Stimulated activated naive CD4-positive, alpha-beta T cell treated with Interleukin-2 at 50 U/mL for 16 hours (primary cell): ENCODE measurements at places on chromosomes 6 and 20.

GRCh38 chr6:123393331-123393730 lies 243.4 kb downstream of the TRDN start:
- no peak for DNase-seq

GRCh38 chr6:29593199-29593855 lies 8.4 kb downstream of the OR2H2 start:
- no peak for DNase-seq

GRCh38 chr20:63753381-63753780 lies 13.8 kb downstream of the SLC2A4RG start:
- no peak for DNase-seq

GRCh38 chr6:136725124-136725523 lies 67.2 kb downstream of the MAP3K5 start:
- no peak for DNase-seq

DNA sequence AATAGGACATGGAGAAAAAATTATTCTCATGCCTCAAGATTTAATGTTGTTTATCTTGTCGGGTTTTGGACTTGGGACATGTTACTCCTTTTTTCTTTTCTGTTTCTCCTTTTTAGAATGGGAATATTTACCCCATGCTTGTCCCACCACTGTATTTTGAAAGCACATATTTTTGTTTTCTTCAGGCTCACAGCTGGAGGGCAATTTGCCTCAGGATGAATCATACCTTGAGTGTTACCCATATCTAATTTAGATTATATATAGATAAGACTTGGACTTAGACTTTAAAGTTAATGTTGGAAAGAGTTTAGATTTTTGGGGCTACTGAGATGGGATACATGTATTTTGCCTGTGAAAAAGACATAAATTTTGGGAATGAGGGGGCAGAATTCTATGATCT lies 541.6 kb upstream of the MAN1A1 start:
- DNase-seq, result no peak

DNA sequence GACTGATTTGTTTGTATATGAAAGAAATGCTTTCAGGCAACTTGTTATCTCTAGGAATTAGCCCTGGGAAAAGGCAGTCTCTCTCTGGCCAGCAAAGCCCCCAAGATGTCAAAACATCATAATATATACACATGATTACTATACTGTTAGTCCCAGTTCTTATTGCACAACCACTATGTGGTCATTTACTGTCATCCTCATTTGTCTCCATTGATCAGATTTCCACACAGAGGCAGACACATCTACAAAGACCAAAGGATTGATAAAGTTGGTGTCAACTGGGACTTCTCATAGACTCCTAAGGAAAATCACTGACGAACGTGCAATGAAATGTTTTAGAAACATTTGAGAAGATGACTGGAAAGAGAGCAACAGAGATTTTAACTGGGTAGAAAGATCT lies 71.9 kb upstream of the POPDC3 start:
- DNase-seq, result no peak

GRCh38 chr6:87078983-87079616 lies 15.8 kb downstream of the CGA start:
- DNase-seq, result peak; percentile 37

DNA sequence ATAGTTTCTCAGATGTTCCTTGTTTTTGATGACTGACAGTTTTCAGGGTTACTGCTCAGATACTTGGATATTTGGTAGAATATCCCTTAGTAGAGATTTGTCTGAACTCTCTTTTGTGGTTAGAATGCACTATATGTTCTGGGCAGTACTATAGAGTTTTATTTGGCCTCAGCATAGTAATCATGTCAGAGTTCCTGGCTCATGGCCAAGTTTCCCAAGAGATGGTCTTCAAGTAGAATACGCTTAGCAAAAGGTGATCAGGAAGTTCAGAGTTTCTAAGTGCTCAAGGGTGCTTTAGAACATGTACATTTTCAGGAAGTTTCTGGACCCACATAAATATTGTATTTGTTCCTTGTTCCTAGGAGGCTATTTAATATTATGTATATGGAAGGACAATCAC lies 1209.7 kb upstream of the GJE1 start:
- no peak for DNase-seq

GRCh38 chr6:2378891-2379652 lies 133.7 kb upstream of the GMDS start:
- DNase-seq, result no peak

DNA sequence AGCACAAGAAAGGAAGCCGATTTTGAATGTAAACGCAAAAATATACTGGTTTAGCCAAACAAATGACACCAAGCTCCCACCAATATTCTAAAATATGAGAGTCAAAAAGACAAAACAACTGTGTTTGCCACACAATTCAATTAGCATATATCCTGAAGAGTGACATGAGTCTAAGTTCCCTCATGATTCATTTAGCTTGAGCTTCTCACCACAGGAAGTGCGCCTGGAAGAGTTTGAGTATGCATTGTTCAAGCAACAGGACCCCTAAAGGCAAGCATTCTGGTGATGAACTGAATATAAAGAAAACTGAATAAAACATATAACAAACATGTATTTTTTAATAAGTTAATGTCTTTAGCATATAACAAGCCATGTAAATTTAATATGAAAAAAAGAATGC lies 115.2 kb upstream of the RUNX2 start:
- no peak for DNase-seq

DNA sequence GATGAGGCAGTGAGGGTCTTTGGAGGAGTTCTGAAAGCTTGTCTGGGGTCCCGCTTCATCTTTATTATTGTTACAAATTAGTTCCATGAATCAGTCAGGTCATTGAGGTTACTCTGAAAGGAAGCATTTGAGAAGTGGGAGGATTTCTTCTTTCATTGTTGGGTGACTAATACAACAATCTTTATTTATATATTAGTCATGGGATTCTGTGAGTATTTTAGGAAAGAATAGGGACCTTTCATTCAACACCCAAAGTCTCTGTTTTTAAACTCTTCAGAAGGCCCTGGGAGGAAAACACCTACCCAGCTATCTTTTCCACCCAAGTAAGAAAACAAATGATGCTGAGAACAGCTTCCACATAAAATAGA lies 98.3 kb downstream of the SOD2 start:
- no peak for DNase-seq

DNA sequence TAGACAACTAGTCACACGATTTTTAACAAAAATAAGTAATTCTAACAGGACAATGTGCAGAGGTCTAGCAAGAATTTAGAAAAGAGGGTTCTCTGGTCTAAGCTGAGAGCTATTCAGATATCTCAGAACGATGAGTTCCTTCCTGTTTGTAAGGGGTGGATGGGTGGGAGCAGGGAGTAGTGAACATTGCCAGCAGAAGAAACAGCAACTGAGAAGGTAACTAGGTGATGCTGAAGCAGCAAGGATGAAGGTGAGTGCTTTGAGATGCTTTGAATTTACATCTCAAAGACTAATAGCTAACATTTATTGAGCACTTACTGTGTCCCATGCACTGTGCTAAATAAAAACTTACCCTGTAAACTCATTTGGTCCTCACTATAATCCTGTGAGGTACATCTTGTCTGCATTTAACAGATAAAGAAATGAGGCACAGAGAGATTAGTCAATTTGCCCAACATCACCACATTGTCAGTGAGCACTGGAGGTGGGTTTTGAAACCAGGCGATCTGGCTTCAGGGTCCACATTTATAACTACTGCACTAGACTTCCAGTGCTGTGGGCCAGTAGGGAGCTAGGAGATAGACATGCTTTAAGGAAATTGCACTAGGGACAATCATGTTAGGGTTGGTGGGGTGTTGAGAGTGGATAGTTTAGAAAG lies 15.7 kb downstream of the BRD2 start:
- DNase-seq, result no peak

GRCh38 chr6:20688710-20689500 lies 154.6 kb downstream of the CDKAL1 start:
- no peak for DNase-seq

GRCh38 chr20:15036948-15037347 lies 699.5 kb upstream of the FLRT3 start:
- no peak for DNase-seq

GRCh38 chr6:16578695-16579285 lies 182.5 kb downstream of the ATXN1 start:
- DNase-seq, result no peak

DNA sequence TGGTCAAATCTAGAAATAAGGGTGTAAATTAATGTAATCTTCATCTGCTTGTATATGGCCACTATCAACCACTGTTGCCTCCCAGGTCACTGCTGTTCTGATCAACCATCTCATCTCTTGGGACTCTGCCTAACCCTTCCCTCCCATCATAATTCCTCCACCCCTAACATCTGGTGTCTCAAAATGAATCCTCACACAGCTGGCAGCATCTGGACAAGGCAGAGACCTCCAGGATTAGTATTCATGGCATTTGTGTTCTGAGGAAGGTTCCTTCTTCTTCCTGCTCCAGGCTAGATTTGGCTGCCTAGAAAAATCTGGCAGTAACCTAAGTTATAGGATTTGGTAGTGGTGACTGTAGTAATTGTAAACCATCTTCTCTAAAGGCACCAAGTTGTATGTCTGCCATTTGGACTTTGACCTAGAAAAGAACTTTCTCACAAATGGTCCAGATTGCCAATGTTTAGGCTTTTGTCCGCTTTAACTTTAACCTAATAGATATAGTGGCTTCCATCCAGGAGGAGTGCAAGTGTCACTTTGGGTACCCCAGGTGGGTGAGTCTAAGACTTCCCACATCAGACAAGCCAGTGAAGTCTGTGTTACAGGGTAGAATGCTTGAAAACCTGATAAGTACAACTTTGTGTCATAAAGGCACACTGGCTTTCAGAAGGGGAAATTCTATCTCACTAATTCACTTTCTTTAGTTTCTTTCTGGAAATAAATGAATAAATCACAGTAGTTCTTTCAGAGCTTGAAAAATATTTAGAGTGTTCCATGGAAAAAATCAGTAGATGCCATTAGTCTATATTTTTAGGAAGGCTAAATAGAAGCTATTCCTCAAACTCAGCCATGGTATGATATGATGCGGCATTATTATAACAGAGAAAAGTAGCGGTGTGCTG lies 3.0 kb upstream of the PHACTR2 start:
- DNase-seq, result no peak

- no peak for DNase-seq
Observed at GRCh38 chr20:6680441-6680840, 87.0 kb upstream of the BMP2 start.

DNA sequence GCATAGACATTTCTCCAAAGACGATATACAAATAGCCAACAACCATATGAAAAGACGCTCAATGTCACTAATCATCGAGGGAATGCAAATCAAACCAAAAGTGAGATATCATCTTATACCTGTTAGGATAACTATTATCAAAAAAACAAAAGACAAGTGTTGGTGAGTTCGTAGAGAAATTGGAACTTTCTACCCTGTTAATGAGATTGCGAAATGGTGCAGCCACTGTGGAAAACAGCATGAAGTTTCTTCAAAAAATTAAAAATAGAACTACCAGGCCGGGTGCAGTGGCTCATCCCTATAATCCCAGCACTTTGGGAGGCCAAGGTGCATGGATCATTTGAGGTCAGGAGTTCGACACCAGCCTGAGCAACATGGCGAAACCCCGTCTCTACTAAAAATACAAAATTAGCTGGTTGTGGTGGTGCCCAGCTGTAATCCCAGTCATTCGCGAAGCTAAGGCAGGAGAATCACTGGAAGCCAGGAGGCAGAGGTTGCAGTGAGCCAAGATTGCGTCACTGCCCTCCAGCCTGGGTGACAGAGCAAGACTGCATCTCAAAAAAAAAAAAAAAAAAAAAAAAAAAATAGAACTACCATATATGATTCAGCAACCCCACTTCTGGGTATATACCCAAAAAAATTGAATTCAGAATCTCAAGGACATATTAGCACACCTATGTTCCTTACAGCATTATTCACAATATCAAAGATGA lies 170.0 kb upstream of the ZNF184 start:
- no peak for DNase-seq

DNA sequence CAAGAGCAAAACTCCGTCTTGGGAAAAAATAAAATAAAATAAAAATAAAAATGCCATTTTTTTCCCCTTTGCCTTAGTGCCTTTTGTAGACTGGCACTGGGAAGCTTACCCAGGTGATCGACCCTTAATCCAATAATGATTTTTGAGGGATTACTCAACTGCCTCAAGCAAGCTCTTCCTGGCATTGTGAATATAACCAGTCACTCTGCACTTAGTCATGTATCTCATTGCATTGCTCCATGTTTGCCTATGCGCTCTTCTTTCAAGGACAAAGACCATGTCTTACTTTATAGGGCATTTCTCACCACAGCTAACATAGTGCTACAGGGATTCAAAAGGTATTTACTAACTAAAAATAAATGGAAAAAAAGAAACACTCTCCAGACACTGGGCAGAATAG lies 13.0 kb downstream of the GFOD1 start:
- DNase-seq, result no peak

- no peak for DNase-seq
Observed at GRCh38 chr6:4884646-4885340, 108.6 kb downstream of the CDYL start.

DNA sequence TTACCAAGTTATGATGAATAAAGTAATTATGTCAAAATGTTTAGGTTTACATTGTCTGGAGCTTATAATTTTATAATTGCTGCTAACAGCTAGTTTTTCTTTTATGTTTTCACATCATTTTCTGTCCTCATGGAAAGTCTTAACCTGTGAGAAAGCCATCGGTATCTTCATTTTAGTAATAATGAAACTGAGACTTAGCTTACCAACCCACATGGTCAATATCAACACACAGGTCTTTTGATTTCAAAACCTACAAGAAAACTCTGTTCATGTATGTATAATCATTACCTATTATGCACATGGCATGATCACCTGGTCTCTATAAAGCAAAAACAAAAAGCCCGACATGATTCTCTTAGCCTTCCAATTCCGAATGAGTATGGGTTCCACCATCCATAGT lies 61.9 kb downstream of the KCNQ5 start:
- no peak for DNase-seq

DNA sequence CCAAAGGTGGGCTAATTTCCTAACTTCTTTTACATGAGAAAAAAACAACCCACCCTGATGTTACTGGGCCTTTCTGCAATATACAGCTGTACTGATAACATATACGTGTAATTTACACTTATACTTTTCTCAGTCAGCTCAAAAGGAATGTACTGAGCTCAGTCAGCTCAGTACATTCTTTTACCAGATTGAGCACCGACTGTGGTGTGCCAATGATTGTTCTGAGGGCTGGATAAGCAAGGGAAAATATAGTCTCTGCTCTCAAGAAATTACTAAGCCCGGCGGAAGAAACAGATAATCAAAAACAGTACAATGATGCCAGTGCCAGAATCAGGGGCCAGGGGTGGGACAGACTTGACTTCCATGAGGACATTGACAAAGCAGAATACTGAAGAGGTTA lies 10.0 kb upstream of the BLOC1S5 start:
- DNase-seq, result no peak

DNA sequence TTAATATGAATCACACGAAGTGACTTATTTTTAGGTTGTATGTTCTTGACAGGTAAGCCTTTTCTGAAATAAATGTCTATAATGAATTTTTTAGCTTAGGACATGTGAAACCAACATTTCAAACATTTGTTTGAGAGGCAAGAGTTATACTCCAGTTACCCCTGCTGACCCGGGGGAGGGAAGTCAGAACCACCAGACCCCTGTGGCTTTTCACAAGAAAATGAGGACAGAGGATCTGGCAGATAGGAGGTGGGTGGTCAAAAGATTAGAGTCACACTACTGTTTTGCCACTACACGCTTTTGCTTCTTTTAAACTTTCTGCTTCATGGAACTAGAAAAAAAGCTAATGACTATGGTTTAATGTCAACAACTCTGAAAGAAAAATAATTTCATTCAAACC lies 27.5 kb upstream of the ADGRF4 start:
- no peak for DNase-seq

- DNase-seq, result no peak
Observed at GRCh38 chr6:54646951-54647664, 199.5 kb upstream of the FAM83B start.
